ENCODE measurements at places on chromosomes 7 and 10.

DNA sequence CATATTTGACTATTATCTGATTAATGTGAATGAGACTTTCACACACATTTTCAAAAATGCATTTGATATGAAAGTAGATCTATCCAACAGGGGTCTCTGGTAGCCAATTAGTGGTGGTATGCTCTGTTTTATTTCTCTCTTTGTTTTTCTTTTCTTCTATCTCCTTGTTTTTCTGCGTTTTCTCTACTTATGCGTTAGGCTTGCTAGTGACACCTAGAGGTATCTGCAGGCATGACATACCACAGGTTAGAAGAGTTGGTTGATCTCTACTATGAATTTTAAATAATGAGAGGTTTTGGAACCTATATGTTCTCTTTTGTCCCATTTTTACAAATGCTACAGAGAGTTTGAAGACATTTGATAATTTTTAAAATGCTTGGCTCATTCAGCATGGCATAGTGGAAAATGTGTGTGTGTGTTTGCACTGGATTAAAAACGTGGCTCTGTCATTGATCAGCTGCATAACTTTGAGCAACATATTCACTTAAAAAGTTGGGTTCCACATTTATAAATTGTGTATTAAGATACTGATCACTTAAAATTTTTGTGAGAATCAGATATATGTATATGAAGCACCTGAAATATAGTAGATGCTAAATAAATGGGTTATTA is 28.1 kb upstream of the PLXDC2 start:
- peak; percentile 80 for DNase-seq

DNA sequence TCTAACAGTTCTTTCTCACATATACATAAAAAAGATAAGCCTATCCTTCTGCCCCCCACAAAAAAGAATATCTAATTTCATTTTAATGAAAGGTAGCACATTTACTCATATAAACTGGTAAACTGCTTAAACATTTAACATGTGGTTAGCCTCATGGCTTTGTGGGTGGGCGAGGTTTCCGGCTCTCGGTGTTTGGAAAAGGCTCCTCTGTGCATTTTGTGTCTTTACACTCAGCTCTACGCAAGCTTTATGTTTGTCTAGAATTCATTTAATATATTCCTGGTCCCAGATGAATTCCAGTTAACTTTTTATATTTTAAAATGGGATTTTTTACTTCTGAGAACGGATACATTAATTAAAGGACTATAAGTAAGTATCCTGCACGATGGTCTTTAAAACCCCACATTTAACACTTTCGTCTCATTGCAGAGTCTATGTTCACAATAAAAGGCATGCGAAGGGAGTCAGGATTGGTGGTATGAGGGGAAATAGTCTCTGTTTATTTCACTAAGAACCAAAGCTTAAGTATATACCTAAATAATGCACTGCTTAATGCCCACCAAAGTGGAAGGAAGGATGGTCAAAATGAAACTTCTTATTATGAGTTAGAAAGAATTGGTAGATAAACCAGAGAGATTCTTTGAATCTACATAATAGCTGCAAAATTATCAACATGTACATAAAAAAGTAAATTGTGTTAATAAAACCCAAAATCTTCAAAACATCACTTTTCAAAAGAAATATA is 197.2 kb downstream of the CRPPA start:
- no peak for DNase-seq

- peak; percentile 69 for DNase-seq
These were observed 10.5 kb downstream of the SKAP2 start for GRCh38 chr7:26853788-26854393.

DNA sequence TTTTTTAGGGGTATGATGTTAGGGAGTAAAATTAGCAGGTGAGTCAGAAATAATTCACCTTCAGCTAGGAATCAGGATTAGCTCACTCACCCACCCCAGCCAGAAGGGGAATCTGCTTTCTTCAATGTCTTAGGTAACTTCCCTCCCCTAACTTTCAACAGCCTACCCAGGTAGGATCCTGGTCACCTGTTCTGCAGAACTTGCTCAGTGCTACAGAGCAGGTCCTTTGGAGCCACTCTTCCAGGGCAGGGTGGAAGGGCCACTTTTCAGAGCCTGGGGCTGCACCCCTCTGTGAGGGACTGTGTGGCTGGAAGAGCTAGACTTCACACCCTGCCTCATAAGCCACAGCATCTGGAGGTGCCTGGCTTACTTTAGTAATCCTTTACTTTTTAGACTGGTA is 58.1 kb downstream of the SHH start:
- DNase-seq: no peak

DNA sequence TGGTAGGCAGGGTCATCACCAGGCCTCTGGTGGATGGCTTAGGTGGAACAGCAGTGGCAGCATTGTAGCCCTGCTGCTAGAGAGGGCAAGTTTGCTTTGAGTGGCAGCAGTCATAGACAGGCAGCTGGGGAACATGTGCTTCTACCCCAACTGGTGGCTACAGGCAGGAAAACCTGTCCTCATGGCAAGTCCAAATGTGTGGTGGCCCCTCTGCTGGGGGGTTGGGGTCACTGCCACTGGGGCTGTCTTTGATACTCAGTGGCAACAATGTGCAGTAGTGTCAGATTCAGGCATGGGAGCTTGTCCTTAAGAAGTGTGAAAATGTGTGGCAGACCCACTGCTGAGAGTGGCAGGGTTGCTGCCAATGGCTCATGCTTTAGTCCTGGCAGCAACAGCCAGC is 186.2 kb upstream of the NPSR1 start:
- no peak for DNase-seq

DNA sequence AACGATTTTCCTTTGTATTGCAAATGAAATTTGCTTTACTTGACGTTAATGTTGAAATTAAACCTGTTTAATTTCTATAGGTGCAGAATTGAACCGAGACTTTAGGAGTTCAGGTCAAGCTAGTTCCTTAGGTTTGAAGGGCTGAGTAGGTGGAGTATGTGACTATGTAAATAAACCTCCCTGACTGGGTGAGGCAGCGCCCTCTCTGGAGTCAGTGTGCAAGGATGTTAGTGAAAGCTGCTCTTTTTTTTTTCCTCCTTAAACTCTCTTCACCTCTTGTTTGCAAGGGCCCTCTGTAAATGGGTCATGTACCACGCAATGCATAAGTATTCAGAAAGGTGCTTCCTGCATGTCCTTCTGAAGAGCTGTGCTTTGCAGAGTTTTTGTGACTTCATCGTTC is 33.8 kb downstream of the GALNT17 start:
- no peak for DNase-seq

DNA sequence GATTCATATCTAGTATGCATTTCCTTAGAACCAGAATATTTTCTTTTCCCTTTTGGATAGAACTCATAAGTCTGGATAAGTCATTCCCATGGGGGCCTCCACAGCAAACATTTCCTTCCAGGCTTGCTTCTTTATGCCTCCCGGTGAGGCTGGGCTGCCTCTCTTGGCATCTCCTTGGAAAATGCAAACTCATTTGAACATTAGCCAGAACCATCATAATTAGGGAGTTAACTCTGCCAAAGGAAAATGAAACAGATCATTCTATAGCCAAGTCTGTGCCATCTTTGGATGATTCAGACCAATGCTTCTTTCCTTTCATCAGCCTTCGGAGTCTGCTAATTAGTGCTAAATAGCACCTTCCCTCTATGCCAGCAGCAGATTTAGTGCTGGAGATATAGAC is 81.1 kb downstream of the PLPP4 start:
- DNase-seq: no peak

DNA sequence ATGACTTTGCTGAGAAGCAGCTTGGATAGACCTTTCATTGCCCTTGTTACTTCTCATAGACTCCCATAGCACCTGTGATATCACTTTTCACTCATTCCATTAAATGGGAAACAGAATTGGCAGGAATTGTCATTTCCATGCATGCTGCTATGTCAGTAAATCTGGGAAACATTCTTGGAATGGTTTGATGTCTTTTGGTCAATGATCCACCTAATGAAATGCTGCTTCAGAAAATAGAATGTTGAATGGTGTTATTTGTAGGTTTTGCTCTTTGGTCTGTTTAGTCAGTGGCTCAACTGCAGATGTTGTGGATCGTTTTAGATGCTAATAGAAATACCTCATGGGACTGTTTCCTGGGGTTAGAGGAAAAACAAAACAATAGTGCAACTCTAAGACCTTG is 127.8 kb downstream of the PLPP4 start:
- no peak for DNase-seq

GRCh38 chr10:104483582-104483981 is 129.9 kb downstream of the CFAP58 start:
- DNase-seq: no peak

- peak; percentile 85 for DNase-seq
These were observed 53.8 kb downstream of the HGF start for GRCh38 chr7:81715984-81716588.

GRCh38 chr10:71963351-71964097 is 671 bp upstream of the CHST3 start:
- no peak for DNase-seq

- DNase-seq: no peak
These were observed 99.8 kb upstream of the MACROH2A2 start for GRCh38 chr10:69952821-69953221.

DNA sequence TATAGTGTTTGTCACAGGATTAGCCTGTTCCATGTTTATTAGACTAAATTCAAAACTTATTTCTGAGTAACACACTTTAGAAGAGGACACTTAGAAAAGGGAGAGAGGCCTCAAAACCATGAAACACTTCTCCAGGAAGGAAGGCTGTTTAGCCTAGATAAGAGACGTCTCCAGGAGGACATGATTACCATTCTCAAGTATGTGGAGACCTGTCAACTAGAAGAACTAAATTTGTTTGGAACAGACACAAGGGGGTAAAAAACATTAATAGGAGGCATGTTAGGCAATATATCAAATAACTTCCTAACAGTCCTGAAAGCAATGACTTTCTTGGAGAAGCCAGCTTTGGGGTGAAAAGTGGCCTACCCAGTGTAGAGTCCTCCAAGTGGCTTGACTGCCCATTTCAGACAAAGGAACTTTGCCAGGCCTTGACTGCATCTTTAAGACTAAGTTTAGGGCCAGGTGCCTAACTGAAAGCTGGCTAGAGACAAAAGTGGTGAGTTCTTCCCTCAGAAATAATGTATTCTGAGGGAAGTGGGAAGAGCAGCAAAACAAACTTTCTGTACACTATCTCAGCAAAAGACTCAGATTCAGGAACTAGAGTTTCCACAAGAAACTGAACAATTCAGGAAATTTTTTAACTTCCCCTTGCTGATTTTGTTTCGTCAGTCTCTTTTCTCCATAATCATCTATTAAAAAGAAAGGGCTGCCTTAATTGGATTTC is 11.8 kb downstream of the NCOA4 start:
- no peak for DNase-seq

DNA sequence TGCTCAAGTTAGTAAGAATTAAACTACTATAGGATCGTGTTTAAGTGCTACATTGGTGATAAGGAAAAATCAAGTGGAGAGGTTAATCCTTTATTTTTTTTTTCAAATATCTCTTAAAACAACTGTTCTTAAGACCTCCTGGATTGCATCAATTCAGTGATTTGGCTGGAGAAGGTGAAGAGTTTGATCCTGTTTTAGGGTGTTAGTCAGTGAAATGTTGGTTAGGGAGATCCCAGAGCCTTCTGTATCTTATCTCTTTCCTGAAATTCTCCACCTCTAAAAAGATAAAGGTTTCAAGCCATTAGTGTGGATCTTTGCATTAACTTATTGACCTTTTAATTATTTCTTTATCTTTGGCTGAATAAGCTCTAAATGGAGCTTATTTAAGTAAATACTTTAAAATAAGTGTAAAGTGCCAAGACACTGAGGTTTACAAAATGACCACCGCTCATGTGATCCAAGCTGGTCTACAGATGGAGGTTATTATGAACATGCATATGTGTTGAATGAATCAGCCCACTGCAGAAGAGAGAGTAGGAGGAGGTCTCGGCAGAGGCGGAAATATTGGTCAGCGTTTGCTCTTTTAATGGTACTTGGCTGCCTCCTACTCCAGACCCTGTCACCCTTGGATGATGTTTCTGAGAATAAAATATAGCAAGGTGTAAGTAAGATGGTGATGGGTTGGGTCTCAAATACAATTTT is 51.8 kb upstream of the BMPER start:
- DNase-seq: no peak

DNA sequence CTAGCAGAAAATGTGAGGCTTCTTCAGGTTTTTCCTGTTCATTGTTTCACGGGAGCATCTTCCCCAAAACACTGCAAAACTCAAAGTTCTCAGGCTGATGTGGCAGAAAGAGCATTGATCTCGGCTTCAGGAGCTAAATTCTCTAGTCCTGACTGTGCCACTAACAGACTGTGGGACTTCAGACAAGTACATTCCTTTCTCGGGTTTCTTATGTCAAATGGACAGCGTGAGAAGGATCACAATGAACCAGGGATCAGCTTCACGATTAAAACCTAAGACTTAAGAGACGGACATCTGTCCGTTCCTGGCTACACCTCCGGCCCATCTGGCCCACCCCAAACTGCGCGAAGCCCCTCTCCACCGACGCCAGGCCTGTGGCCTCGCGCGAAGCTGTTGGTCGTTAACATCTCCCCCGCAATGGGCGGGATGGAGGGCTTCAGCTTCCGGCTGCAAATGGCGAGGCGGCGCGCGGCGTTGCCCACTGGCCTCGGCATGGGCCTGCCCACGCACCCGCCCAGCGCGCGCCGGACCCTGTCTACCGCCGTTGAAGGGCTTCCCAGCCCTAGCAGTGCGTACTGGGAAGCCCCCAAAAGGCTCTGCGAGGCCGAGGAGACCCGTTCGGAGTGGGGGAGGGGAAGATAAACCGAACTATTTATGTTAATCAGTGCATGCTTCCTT is 549 bp upstream of the DDX50 start:
- DNase-seq: peak; percentile 91

- DNase-seq: no peak
These were observed 161.1 kb downstream of the PRKAG2 start for GRCh38 chr7:151715666-151716315.
